ENCODE measurements at places on chromosomes 5 and 9.

GRCh38 chr5:153813901-153814300 is 224.8 kb downstream of the FAM114A2 start:
- DNase-seq: no peak

- DNase-seq: no peak
These were observed 49.4 kb upstream of the ZBTB43 start for GRCh38 chr9:126755317-126755875.

GRCh38 chr5:6574537-6575245 is 58.2 kb downstream of the NSUN2 start:
- DNase-seq: no peak

DNA sequence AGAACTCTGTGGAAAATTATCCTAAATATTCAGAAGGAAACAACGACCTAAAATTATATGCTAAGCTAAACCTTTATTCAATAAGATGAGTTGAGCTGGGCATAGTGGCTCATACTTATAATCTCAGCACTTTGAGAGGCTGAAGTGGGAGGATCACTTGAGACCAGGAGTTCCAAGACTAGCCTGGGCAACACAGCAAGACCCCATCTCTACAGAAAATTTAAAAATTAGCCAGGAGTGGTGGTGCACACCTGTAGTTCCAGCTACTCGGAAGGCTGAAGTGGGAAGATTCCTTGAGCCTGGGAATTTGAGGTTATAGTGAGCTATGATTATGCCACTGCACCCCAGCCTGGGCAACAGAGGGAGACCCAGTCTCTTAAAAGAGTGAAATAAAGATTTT is 51.6 kb downstream of the DCAF10 start:
- no peak for DNase-seq

GRCh38 chr9:134887219-134887618 is 6.6 kb downstream of the FCN2 start:
- DNase-seq: no peak

- DNase-seq: no peak
These were observed 85.6 kb upstream of the ATP10B start for GRCh38 chr5:160937570-160937969.

- no peak for DNase-seq
These were observed 124.4 kb downstream of the EBF1 start for GRCh38 chr5:158975363-158975762.

DNA sequence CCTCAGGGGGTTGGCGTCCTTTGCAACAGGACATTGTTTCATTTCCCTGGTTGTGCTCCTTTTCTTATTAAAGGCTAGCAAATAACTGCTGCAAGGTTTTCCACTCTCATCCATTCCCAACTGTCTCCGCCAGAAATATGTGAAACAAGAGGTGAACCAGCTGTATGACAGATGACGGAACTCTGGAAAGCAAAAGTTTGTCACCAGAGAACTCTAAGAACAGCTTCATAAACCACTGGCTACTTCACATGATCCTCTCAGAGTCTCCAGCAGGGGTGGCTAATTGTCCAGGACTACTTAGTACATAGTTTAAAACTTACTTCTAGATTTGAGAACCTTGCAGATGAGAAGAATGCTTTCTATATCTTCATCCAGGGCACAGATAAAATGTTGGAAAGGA is 195.9 kb upstream of the RAD23B start:
- DNase-seq: no peak

- DNase-seq: no peak
These were observed 437.6 kb downstream of the KIF4B start for GRCh38 chr5:155451106-155451505.

GRCh38 chr5:39605145-39605544 is 180.4 kb upstream of the DAB2 start:
- DNase-seq: no peak
